NAMALWA (cell line): ENCODE measurements at places on chromosomes 13 and 19.
A peak's percentile ranks its signal among the peaks of the same experiment; 100 is the strongest.

DNA sequence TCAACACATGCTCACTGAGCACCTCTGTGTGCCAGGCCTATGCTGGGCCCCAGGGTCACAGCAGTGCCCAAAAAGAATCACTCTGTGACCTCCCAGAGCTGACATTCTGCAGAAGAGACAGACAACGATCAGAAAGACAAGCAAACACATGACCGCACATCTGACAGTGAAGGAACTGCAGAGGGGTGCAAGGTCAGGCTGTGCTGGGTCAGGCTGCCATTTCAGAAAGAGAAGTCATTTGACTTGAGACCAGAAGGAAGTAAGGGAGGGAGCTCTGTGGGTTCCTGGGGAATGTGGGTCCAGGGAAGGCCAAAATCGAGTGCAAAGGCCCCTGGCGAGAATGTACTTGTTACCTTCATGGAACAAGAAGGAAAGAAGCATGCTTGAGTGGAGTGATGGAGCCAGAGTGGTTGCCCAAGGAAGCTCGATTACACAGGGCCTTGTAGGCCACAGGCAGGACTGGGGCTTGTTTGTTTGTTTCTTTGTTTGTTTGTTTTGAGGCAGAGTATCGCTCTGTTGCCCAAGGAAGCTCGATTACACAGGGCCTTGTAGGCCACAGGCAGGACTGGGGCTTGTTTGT, 11.4 kb upstream of the CD22 start:
- no peak for DNase-seq

- DNase-seq = no peak
These were observed 53.6 kb upstream of the ABCC4 start for GRCh38 chr13:95354680-95355487.

GRCh38 chr19:23310729-23311211, 60.6 kb upstream of the ZNF724 start:
- no peak for DNase-seq

GRCh38 chr13:100297413-100297812, 208.5 kb downstream of the PCCA start:
- DNase-seq = no peak

GRCh38 chr13:26679411-26680122, 81.0 kb downstream of the GPR12 start:
- DNase-seq = no peak

DNA sequence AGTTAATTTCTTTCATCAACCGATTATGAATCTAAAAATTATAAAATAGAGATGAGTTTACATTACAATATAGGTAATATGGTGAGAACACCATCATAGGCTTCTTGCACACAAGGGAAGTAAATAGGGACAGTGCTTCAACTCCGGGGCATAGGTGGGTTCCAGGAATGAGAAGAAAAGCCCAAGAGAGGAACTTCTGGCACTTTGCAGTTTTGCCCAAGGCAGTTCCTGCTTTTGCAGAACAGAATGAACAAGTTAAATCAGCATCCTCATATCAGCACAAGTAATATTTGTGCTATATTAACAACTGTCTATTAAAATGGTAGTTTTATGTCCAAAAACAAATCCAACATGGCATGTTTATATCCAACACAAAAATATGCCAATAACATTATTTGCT, 60.1 kb downstream of the DACH1 start:
- no peak for DNase-seq

DNA sequence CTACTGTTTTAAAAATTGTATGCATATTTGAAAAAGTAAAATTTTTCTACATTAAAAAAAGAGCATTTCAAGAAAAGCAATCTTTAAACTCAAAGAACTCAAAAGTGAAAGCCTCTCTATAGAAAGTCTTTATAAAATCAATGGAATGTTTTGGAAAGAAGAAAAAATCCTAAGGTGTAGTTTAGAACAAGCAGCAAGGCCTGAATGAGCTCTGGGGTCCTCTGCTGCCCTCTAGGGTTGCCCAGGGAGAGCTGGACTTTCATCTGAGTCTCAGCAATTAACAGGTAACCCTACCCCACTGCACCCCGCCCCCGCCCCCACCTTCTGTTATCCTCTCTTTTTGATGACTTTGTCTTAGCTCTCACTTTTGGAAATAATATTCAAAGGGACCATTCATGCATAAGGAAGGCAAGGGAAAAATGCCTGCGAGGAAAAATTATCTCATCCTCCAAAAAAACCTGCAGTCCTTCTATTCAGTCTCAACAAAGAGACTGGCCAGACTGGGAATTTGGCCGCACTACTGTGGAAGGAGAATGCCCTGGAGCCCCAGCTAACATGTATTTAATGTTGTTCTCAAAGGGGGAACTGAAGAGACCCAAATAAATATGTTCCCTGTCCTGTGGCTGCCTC, 24.1 kb downstream of the SLC25A30 start:
- DNase-seq = peak; percentile 48

DNA sequence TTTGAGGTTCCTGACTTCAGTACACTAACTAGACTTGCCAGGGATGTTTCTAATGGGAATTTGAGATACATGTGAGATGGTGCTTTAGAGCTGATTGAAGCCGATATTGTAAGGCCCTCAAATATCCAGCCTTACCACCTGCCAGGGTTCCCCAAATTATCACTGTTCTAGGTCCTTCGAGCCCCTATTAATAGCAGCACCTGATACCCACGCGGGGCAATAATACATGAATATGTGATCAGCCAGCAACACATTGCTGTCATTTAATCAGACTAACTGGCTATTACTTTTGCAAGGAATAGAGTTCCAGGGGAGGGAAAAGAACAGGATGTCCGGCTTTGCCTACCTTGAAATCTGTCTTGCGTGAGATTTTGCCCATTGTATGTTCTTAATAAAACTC, 5.1 kb downstream of the RGCC start:
- no peak for DNase-seq

DNA sequence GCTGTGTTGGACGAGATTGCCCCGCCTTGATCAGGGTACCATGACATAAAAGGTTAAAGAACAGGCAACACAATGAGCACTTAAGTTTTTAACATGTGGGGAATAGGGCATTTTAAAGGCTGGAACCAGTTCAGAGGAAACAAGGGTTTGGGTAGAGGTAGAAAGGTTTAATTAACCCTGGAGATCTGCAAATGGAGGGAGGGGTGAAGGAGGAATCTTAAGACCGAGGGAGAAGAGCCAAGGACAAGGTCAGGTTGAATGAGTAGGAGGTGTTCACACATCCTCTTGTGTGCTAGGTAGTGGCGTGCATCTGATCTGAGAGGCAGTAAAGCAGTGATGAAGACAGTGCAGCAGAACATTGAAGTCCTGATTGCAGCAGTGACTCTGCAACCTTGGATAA, 28.5 kb downstream of the SKA3 start:
- peak; percentile 26 for DNase-seq

DNA sequence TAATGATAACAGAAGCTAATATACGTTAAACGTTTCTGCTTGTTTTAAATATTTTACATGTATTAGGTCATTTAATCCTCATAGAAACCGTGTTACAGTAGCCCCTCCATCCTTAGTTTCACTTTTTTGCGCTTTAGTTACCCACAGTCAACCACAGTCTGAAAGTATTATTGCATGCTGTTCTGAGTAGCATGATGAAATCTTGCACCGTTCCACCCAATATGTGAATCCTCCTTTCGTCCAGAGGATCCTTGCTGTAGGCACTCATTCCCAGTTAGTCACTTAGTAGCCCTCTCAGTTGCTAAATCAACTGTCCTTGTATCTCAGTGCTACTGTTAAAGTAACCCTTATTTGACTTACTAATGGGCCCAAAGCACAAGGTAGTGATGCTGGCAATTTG, 257.8 kb downstream of the ENOX1 start:
- no peak for DNase-seq

- DNase-seq = no peak
These were observed 8.4 kb downstream of the KANK3 start for GRCh38 chr19:8334458-8335342.

GRCh38 chr13:84249463-84249862, 367.2 kb upstream of the SLITRK1 start:
- no peak for DNase-seq

GRCh38 chr19:56106993-56107392, 14.1 kb downstream of the ZNF787 start:
- DNase-seq = no peak

DNA sequence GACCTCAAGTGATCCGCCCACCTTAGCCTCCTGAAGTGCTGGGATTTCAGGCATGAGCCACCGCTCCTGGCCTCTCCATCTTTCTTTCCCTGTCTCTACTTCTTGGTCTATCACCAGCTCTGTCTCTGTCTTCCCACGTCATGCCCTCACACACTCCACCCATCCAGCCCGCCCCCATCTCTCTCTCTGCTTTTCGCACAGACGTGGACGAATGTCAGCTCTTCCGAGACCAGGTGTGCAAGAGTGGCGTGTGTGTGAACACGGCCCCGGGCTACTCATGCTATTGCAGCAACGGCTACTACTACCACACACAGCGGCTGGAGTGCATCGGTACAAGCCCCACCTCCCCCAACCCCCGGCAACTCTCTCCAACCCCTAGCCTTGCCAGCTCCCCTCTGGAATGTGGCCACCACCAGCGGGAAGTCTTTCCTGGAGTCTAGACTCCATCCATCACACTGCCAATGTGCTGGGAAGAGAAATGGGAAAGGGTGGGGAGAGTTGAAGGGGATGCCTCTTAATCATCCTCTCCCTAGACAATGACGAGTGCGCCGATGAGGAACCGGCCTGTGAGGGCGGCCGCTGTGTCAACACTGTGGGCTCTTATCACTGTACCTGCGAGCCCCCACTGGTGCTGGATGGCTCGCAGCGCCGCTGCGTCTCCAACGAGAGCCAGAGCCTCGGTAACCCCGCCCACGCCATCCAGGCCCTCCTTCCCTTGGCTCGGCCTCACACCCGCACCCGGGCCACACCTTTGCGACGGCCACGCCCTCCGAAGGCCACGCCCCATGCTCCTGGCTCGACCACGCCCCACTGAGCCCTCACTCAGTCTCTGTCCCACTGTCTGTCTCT, 22.5 kb downstream of the LTBP4 start:
- peak; percentile 54 for DNase-seq

DNA sequence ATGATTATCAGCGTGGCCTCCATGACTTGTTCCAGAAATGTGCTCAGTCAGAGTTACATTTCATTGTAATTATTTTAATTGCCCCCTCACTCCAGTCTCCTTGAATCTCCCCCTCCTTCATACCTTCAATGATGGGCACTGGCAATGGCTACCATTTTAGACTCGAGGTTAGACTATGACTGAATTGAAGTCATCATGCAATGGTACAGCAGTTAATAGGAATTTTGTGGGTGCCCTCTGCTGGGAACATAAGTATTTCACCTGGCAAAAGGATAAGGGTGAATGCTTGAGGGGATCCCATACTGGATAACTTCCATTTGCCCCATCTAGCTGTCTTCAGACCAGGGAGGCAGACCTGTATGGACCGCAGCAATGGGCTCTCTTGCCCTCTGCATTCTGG, 32.2 kb upstream of the USP12 start:
- DNase-seq = no peak

DNA sequence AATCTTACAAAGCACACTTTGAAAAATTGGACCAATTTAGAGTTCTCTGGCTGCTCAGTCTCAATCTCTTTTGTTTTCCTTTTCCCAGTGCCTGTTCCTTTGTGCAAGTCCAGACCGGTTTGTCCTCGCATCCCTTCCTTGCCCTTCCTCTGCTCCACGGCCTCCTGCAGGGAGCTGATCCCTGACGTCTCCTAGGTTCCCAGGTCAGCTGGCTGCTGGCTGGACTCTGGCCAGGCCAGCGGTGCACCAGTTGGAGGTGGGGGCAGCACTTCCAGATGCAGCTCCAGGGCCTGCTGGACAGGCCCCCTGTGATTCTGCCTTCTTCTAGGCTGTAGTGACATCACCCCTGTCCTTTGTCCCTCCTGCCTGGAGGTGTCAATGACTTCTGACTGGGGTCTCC, 44.0 kb upstream of the KPNA3 start:
- DNase-seq = no peak

DNA sequence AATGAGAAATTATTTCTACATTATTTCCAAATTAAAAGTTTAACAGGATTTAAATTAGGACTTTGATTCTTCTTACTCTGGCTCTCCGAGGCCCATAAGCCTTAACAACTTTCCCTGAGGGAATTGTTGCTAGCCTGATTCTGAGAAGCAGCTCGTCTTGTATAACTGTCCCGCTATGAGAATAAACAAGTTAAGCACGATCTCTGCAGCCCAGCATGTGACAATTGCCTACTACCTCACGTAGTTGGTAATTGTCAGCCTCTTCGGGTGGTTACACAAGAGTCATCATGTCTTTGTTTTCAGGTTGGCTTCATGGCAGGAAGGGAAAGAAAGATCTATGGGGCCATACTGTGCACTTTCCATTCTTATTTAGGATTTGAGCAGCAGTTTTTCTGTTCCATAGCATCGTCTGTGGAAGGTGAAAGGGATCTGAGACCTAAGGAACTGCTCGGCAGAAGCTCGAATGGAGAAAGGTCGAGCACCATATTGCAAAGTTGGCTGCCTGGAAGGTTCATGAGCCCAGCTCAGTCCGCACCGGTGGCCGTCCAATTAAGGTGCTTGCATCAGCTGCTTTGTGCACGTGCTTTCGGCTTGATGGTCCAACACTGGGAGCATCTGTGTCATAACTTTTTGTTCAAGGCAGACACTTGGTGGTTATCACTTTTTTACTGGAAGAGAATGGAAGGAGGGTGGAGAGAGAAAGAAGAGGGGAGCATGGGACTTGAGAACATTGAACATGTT, 1.8 kb upstream of the STARD13 start:
- no peak for DNase-seq

- DNase-seq = no peak
These were observed 90.4 kb downstream of the PCCA start for GRCh38 chr13:100179276-100179675.

DNA sequence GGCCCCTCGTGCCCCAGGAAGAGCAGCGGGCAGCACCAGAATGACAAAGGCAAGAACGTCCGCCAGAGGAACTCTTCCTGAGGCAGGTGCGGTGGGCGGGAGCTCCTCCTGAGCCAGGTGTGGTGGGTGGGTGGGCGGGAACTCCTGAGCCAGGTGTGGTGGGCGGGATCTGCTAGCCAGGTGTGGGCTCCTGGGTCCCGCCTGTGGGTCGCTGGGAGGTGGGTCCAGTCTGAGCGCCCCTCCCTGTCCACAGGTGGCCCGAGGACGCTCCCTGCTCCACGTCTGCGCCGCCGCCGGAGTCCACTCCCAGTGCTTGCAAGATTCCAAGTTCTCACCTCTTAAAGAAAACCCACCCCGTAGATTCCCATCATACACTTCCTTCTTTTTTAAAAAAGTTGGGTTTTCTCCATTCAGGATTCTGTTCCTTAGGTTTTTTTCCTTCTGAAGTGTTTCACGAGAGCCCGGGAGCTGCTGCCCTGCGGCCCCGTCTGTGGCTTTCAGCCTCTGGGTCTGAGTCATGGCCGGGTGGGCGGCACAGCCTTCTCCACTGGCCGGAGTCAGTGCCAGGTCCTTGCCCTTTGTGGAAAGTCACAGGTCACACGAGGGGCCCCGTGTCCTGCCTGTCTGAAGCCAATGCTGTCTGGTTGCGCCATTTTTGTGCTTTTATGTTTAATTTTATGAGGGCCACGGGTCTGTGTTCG, 7.0 kb upstream of the HCN2 start:
- no peak for DNase-seq

- DNase-seq = no peak
These were observed 114.3 kb downstream of the SIPA1L3 start for GRCh38 chr19:38021352-38021751.

DNA sequence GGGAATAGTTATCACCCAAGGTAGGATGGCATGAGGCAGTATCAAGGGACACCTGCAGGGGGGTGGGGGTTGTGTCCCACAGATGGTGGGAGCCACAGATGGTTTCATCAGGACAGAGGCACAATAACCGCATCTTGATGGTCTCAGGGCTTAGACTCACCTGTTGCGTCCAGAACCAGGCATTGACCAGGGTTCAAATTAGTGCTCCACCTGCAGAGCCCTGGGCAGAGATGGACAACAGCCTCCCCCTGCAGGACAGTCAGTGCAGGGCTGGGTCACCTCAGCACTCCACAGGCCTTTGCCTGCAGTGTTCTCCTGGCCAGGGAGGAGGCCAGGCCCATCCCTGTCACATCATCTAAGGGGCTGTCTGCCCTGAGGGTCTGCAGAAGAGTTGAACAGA, 14.5 kb upstream of the CEACAM1 start:
- DNase-seq = no peak
